Activated T-helper 1 cell treated with anti-CD3 and anti-CD28 coated beads, Interleukin-2, amount 50 U/mL, for 16 hours (primary cell): ENCODE measurements at places on chromosomes 4 and X.

- DNase-seq = no peak
Measured at GRCh38 chr4:3257556-3258482, 8.9 kb downstream of the MSANTD1 start.

DNA sequence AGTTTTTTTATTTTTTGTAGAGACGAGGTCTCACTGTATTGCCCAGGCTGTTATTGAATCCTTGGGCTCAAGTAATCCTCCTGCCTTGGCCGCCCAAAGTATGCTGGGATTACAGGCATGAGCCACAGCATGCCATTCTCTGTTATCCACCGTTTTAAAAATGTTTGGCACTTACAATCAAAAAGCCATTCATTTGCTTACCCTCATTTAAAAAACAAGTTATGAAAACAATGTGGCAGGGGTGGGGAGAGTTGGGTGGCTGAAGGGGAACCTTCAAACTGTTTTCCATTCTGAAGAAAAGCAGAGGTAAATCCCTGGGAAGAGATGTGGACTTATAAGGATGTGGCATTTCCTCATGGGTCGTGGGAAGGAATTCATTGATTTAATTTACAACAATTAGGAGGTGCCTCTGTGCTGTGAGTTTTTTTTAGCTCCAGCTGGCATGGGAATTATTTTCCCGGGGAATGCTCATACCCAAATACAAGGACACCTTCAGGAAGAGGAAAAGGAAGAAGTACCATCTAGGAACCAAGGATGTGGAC is 103.5 kb downstream of the MID1 start:
- DNase-seq = no peak

- no peak for DNase-seq
Measured at GRCh38 chr4:104210420-104210819, 284.3 kb downstream of the CXXC4 start.

DNA sequence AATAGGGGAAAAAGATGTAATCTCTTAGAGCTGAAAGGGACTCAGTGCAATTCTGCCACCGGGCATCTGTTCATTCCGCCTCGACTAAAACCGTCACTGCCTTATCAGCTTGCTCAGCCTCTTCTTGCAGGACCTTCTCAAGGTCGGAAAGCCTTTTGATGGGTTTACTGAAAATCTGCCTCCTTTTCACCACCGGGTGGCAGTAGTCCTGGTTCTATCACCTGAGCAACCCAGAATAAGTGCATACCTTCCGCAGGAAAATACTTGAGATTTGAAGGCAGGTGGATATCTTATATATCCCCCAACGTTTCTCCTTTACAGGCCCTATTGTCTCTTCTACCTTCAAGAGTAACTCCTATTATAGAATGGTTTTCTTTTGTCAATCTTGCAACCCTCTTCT is 103.4 kb upstream of the PAK3 start:
- peak; percentile 1 for DNase-seq

DNA sequence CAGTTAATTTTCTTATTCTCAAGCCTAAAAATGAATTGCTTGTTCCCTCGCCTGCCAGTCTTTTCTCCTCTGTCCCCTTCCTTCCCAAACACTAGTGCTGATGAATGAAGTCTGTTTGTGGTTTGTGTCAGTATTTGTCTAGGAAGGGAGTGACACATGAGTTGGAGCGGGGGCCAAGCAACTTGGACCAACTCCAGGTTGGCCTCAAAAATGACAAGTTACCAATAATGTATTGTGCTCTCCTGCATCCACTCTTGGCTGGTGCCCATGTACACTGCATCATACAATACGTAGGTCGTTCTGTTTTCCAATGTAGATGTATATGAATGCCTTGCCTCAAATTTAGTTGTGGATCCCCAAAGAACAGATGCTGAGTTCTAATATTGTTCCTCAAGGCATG is 223.0 kb upstream of the GPC4 start:
- DNase-seq = no peak

GRCh38 chrX:152927858-152928760 is 30.2 kb downstream of the ZNF185 start:
- DNase-seq = no peak

DNA sequence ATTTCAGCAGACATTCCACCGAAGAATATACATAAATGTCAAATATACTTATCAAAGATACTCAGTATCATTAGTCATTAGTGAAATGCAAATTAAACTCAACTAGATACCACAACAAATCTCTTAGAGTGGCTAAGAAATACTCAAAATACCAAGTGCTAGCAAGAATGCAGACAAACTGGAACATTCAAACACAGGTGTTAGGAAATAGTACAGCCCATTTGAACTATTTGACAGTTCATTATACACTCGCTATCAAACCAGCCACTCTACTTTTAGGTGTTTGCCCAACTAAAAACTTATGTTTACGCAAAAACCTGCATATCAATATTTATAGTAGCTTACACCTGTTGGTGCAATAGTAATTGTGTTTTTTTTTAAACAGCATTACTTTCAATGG is 8.8 kb downstream of the ADAM29 start:
- no peak for DNase-seq

DNA sequence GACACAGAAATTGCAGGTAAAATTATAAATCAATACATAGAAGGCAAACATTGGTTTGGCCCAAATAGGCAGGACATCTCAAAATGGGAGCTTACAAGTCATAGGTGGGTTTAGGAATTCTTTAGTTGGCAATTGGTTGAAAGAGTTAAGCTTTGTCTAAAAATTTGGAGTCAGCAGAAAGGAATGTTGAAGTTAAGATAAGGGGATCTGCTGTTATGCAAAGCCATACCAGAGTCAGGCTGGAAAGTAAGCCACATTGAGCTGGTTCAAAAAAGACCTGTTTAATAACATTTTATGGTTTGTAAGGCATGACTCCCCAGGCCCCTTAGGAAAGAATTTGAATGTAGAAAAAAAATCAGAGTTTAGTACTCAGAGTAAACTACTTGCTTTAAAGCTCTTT is 92.6 kb downstream of the IL13RA2 start:
- no peak for DNase-seq

DNA sequence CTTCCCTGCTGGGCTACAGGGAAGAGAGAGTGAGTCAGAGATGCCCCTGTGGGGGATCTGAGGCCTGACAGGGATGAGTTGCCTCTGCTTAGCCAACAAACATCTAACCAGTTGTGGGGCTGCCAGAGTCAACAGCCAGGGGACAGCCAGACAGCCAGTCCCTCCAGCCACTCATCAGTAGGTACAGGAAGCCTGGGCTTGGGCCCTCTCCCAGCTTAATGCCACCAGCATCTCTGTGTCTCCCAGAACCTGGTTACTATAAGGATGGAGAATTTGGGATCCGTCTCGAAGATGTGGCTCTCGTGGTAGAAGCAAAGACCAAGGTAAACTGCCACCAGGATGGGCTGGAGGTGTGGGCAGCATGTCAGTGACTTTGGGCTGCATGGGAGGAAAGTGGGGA is 17.3 kb upstream of the SASH3 start:
- no peak for DNase-seq

DNA sequence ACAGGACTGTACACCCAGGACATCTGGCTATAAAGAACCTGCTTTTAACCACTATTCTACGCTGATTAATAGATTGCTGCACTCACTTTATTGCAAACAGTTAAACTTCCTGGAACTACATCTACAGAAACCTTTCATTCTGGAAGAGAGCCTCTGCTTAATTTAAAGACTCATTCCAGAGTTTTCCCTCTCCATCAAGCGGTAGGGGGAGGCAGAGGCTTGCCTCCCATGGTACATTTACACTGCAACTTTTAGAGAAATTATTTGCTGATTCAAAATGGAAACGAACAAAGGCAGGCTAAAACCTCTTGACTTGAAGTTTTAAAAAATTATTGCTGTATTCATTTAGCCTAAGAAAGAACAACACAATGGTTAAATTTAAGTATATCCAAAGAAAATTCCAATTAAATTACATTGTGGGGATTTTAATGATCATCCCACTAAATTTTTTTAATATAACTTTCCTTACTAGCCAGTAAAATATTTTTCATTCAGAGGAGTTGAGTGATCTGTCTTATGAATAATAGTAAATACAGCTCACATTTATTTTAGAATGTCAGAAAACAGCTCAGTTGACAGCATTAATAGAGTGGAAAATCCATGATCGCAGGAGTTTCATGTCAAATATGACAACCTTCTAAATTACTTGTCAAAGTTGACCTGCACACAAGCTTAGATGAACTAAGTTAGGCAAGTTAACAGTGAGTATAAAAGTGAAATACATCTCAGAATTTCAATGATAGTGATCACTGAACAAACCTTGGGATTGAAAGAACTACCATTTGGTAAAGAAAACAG is 46.3 kb upstream of the PCDH10 start:
- no peak for DNase-seq

DNA sequence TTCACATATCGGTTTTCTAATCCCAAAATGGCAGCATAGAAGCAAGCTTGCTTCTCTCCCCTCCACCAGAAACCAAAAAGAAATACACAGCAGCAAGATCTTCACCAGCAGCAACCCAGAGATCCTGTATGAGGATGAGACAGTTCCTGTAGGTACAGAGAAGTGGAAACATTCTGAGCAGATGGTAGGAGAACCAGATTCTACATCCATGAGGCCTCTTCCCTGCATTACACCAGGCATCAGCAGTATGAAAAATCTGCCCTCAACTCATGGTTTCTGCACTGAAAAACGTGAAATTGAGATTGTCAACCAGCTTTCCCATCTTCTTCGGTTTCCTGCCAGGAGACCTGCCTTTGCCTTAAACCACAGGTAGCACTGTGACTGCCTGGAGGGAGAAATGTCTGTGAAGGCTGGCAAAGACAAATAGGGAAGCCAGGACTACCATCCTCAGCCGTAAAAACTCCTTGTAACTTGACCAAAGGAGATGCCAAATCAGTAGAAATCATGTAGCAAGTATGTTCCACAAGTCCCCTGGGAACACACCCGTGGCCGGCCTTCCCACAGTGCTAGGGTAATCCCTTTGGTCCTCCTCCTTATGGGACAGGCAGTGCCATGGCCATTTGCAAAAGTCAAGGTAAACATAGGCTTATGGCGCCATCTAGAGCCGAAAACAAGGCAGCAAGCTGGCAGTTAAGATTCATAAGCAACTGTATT is 24.0 kb upstream of the MTHFD2L start:
- DNase-seq = no peak

- DNase-seq = no peak
Measured at GRCh38 chr4:2924765-2925301, 38.4 kb downstream of the NOP14 start.

DNA sequence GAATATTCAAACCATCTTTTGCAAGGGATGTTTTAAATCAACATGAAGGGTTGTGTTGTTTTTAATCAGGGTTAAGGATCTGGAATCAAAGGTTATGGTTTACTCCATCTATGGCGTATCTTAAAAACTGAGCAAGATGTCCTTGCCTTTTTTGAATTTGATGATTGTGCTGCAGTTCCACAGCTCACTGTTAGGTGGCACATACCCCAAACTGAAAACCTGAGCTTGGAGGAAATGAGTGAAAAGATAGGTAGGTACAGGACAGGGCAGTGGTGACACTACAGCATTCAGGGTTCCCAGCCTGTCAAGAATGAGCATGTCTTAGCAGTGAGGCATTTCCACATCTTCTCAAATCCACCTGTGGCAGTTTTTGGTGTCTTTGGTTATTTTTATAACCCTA is 13.1 kb upstream of the EOLA1 start:
- DNase-seq = no peak

DNA sequence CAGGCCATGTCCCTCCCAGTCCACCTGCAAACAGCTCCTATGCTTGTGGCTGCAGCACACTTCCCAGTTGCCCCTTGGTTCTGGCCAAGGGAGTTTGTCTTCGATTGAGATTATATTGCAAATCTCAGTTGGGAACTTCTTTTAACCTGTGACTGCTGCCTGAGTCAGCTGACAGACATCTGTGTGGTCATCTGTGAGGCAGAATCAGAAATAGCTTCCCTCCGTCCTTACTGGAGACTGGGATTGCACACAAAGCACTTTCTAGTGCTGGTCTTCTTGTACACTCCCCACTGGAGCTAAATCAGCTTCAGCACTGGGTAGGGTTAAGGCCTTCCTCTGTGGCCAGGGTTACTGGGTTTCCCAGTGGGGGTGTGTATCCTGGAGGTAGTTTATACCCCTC is 34.3 kb downstream of the ZNF330 start:
- DNase-seq = no peak

GRCh38 chr4:74549936-74550335 is 105.0 kb downstream of the AREG start:
- DNase-seq = no peak

- DNase-seq = no peak
Measured at GRCh38 chrX:101659601-101660063, at the start of gene ARMCX2. Gene ARMCX2 (minus strand): TSS chrX:101659850. CDS start chrX:101657588, 2,262 bp downstream.

- DNase-seq = no peak
Measured at GRCh38 chr4:24956091-24956490, 43.2 kb upstream of the CCDC149 start.

GRCh38 chr4:67721770-67722597 is 21.0 kb upstream of the UBA6 start:
- DNase-seq = no peak

- no peak for DNase-seq
Measured at GRCh38 chr4:104815665-104816064, 321.0 kb upstream of the CXXC4 start.

DNA sequence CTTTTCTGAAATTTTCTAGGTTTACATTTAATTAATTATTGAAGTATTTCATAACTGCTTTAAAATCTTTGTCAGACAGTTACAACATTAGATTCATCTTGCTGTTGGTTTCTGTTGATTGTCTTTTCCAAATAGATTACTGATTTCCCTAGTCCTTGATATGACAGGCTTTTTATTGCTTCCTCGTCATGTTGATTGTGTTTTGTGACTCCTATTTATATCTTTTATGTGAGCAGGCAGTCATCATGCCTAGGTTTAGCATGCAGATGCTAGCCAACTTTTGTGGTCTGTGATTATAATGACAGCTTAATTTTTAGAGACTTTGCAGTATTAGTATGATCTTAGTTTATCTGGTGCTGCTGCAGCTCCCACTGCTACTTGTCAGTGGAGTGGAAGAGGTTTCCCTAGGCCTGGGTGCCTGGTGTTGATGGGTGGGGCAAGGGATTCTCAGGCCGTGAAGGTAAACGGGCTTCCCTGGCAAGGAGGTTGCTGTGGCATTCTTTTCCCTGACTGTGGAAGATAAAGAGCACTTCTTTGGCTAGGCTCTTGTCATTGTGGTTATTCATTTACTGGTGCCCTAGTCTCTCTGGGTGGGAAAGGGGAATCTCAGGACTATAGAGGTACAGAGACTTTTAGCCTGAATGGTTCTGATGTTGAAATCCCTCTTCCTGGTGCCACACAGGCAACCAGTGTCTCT is 65.7 kb downstream of the SERPINA7 start:
- DNase-seq = no peak
